ENCODE measurements at places on chromosomes 7 and 10. TPM values are rescaled to one million over a fixed set of nuclear protein-coding genes. Genes with fewer than 3 reads are reported as not detected.

DNA sequence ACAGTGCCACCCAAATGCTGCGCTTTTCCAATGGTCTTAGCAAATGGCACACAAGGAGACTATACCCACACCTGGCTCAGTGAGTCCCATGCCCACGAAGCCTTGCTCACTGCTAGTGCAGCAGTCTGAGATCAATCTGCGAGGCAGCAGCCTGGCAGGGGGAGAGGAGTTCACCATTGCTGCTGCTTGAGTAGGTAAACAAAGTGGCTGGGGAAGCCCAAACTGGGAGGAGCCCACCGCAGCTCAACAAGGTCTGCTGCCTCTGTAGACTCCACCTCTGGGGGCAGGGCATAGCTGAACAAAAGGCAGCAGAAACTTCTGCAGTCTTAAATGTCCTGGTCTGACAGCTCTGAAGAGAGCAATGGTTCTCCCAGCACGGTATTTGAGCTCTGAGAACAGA lies 891.2 kb downstream of the PCDH15 start:
- DNase-seq = no peak

DNA sequence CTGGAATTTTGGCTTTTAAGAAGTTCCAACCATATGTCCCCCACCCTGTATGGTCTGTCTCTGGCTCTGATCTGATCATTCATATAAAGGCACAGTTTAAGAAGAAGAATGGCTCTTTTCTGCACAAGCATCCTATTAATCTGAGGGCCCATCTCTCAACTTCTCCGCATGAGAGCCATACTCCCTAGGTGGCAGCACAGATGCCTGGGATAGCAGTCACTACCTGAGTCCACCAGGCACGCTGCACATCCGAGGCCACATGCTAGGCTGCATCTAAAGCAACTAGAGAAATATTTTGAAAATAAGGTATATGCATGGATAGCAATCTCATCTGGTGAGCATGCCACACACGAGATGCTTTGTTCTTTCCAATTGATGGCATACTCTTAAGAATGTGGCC lies 565.5 kb downstream of the PARD3 start:
- no peak for DNase-seq

DNA sequence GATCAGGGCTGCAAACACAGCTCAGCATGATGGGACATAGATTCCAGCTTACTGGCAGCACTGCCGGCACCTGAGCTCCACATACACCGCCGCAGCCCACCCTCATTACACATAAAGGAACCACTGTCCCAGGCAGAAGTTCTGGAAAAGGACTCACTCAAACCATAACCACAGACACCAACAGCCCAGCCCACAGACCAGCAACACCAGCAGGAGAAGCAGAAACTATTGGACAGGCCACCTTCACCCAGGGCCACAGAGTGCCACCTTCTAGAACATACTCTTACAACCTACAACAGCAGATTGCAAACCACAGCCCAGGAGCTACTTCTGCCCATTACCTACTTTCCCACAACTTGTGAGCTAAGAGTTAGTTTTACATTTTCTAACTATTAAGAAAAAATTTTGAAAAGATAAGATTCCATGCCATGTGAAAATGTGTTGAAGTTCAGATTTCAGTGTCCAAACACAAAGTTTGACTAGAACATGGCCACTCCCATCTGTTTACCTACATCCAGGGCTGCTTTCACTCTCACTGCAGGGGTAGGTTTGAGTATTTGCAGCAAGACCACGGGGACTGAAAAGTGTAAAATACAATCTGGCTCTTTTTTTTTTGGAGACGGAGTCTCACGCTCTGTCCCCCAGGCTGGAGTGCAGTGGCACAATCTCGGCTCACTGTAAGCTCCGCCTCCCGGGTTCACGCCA lies 153.0 kb downstream of the TNS3 start:
- no peak for DNase-seq

- no peak for DNase-seq
Observed at GRCh38 chr10:33307835-33308234, 26.6 kb downstream of the NRP1 start.

DNA sequence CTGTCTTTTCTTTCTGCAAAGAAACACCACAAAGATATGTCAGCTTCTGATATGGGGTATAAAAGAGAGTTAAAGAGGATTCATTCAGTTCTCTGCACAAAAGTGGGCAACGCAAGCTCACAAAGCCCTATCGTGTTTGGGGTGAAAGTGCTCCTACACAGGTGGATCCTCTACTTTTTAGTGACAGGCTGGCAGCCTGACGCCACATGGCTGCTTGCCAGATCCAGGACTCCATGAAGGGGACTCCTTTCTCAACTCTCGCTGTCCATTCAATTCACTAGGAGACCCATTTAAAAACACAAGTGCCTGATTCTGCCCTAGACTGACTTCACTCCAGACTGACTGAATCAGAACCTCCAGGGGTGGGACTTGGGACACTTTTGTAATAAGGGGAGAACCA lies 8.0 kb downstream of the PARP12 start:
- DNase-seq = no peak

GRCh38 chr7:3069771-3070449 lies 26.2 kb upstream of the CARD11 start:
- DNase-seq = no peak

DNA sequence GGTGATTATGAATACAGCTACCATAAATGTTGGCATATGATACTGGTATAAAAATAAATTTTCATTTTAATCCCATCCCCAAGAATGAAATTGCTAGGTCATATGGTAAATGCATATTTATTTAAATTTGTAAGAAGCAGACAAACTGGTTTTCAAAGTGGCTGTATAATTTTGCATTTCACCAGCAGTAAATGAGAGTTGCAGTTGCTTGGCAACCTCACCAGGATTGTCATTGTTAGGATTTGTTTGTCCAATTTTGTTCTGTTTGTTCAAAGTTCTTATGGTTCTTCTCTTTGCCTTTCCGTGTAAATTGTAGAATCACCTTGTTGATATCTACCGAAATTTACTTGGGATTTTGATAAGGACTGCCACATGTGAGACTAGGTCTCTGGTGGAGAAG lies 237.4 kb downstream of the OTUD1 start:
- no peak for DNase-seq

DNA sequence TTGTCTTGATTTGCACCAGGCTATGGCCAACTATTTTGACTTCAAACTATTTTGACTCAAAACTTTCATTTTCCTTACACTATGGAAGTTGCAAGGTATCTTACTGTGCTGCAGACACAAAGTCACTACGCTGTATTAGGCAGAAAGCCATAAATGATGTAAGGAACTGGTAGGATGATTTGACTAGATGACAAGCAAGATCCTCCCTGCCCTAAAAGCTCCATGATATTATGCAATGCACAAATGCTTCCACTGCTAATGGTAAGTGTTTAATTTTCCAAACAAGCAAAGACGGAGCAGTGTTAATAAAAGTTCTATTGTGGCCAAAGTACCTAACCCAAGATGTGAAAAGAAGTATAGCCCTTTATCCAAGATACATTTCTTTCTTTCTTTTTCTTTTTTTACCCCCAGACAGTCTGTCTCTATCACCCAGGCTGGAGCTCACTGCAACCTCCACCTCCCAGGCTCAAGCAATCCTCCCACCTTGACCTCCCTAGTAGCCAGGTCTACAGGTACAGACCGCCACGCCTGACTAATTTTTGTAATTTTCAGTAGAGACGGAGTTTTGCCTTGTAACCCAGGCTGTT lies 98.2 kb downstream of the ANK3 start:
- DNase-seq = no peak

Gene CNPY1
- not detected for total RNA-seq

Gene SNCG
- 5.2 TPM for total RNA-seq

Gene VPS37D
- 9.2 TPM for total RNA-seq
